ENCODE measurements at places on chromosomes 6 and 20.

DNA sequence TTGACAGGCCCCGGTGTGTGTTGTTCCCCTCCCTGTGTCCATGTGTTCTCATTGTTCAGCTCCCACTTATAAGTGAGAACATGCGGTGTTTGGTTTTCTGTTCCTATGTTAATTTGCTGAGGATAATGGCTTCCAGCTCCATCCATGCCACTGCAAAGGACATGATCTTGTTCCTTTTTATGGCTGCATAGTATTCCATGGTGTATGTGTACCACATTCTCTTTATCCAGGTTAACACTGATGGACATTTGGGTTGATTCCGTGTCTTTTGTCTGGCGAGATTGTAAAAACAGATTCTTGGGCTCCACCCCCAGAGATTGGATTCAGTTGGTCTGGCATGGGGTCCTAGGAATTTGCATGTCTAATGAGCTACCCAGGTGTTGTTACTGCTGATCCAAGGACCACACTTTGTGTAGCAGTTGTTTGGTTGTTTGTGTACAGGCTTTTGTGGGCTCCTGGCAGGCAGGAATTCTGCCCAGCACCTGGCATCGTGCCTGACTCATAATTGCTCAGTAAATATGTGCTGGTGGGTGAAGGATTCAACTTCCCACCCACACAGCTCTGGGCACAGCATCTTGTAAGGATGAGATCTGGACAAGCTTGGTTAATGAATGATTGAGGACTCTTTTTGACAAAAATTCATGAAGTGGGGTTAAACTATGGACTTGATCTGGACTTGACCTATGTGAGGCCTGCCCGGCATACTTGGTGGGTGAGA is 5.2 kb downstream of the TOX2 start:
- no peak for DNase-seq

GRCh38 chr20:64216036-64216435 is 39.5 kb upstream of the PCMTD2 start:
- no peak for DNase-seq

- no peak for DNase-seq
Measured at GRCh38 chr6:67897998-67898607, 737.0 kb upstream of the ADGRB3 start.

DNA sequence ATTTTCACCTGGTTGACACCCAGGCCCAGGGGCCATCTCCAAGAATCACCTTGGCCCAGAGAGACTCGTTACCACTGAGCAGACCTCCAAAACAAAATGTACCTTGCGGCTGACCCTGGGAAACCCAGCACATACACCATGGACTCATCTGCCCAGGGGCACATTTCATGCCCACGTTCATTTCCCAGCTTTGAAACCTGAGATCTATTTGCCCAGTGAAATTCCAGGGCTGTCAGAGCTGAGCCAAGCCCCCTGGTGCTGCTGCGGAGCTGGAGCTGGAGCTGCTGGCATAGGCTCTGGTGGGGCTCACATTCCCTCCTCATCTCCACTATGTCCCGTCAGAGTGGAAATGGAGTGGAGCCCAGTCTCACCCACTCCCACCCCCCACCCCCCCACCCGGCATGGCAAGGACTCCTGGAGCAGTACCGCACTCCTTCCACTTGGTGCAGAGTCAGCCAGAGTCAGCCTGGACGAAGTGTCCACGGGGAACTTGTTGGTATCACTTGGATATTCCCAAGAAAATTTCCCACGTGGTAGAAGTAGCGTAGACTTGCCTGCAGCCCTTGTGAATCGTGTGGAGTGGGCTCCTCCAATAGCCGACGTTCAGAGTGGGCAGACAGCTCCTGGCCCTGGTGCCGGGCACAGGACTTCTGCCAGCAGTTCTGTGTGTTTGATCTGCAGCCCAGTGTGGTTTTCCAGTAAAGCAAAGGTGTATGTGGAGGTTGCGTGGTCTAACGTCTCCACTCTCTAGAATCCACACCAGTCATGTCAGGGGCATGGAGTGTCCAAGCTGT is 18.1 kb upstream of the OSER1 start:
- no peak for DNase-seq

- no peak for DNase-seq
Measured at GRCh38 chr6:14925699-14926026, 320.2 kb upstream of the JARID2 start.

DNA sequence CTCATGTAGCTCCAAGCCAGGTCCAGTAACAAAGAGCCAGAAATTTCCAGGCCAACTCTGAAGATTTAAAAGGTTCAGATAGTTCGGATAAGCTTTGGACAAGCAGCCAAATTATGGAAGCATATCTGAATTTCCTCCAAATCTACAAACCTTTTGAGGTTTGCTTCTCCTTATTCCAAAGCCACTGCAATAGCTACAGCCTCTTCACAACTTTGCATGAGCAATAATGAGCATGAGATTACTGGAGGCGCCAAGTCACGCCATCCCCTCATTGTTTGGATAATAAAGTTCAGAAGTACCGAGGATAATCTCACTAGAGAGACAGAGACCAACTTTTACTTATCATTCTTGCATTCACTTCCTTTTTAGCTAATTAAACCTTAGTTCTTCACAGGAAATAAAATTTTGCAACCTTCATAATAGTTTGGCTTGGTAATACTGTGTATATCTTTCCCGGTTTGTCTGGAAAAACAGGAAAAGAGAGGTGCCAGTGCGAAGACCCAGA is 329.6 kb upstream of the RSPO3 start:
- no peak for DNase-seq

DNA sequence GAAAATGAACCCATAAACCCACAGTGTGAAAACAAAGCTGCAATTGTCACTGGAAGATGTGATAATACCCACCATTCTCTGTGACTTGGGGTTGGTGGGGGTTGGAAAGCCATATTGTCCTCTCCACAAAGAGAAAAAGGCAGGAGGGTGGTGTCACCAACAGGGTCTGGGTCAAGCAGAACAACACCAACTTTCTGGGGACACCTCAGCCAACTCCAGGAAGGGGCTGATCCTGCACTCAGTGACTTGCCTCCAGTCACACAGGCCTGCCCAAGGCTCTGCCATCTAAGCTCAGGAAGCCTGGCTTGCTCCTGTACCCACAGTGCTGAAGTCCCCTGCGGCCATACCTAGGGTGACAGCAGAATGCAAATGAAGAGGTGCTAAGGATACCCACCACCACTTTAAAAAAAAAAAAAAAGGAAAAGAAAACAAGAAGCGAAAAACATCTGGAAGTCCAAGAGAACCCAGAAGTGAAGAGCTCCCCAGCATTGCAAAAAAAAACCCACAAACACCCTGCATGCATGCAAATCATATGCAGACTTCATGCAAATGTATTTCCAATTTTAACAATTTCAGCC is 110.6 kb downstream of the PREX1 start:
- no peak for DNase-seq

GRCh38 chr6:31009731-31010130 is 543 bp upstream of the MUC22 start:
- DNase-seq = no peak

GRCh38 chr6:157232161-157232895 is 91.0 kb downstream of the TMEM242 start:
- no peak for DNase-seq

DNA sequence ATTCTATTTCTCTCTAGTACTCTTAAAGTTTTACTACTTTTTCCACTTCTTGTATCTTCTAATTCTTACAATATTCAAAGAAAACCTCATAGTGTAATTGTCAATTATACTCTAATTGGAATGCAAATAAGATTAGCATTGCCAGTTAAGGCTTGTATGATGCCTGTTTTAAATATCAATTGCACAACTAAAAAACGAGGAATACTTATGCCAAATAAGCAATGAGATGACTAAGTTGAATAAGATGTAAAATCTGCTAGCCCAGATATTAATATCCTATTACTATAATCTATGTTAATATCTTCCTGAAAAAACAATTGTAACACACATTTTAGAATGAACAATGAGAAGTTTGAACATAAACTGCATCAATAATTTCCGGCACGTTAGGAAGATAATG is 13.3 kb upstream of the AKAP7 start:
- no peak for DNase-seq

DNA sequence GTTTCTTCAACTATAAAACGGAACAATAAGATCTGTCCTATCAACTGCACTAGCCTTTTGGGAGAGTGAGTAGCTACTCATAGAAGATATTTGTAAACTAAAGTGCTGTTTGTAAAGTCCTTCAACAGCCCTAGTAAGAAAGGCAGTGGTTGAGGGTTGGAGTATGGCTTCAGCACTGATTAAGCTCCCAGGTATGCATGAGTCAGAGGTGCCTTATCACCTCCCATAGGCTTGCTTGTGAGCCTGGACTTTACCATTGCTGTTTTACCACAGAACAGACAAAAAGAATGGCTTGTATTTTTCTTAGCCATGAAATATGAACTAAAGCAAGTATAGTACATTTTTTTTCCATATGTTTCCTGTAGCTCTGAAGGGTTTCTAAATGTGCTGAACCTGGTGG is 44.1 kb downstream of the SAMD3 start:
- no peak for DNase-seq
